ENCODE measurements at places on chromosomes 12 and 14.

DNA sequence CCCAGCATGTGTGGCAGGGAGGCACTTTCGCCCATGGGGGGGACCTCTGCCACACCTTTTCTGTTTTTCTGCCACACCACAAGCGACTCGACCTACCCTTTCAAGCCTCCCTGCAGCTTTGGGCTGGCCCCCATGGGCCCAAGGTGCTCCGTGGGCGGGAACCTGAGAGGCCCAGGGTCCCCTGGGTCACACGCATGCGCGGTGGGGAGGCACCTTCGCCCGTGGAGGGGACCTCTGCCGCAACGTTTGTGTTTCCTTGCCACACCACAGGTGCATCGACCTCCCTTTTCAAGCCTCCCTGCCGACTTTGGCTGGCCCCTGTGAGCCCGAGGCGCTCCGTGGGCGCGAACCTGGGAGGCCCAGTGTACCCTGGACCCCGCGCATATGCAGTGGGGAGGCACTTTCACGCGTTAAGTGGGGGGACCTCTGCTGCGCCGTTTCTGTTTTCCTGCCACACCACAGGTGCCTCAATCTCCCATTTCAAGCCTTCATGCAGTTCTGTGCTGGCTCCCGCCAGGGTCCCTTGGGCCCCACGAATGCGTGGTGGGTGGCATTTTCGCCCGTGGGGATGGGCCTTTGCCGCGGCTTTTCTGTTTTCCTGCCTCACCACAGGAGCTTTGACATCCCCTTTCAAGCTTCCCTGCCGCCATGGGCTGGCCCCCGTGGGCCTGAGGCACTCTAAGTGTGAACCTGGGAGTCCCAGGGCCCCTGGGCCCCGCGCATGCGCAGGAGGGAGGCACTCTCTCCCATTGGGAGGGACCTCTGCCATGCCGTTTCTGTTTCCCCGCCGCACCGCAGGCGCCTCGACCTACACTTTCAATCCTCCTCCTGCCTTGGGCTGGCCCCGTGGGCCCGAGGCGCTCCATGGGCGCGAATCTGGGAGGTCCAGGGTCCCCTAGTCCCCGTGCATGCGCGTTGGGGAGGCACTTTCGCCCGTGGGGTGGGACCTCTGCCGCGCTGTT is 332.2 kb downstream of the ALG10 start:
- DNase-seq = no peak

GRCh38 chr12:7203109-7203508 is 13.6 kb downstream of the PEX5 start:
- no peak for DNase-seq

DNA sequence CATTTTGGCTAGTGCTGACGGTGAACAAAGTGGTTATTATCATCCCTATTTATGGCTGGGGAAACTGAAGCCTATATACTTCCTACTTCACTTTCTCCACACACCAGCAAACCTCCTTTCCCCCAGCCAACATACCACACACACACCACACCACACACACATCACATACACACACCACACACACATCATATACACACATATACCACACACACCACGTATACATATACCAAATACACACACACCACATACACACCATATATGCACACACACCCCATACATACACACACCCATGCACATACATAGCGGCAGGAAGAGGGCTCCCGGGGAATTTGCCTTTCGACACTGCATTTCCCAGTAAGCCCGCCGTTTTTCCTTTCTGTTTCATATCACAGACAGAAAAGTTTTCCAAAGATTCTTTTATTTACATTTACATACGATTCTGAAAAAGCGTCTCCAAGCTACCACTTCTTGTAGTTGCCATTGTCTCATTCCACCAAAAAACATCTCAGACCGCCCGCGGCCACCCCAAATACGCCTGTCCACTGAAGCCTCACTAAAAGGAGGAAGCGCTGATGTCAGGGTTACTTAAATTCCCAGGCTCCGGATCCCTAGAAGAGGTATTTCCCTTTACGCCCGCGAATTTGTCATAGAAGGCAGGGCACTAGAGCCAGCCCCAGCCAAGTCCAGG is 823 bp upstream of the RAB5B start:
- DNase-seq = no peak

- DNase-seq = no peak
These were observed 54.8 kb downstream of the WNK1 start for GRCh38 chr12:807041-807735.

GRCh38 chr12:83141460-83141994 is 454.8 kb downstream of the TMTC2 start:
- no peak for DNase-seq

DNA sequence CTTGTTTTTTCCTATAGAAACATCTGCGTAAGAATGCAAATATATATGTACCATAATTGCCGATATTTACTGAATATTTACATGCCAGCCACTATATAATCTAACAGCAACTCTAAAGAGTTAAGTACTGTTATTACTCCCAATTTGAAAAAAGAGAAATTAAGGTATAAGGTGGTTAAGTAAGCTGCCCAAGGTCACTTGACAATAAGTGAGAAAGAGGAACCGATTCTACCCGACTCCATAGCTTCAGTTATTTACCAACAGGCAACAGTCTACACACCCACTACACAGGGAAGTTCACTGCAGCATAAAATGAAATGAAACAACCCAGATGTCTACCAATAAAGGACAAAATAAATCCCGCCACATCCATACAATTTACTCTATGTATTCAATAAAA is 1.1 kb downstream of the MIS18BP1 start:
- no peak for DNase-seq

- DNase-seq = peak; percentile 64
These were observed 76.7 kb upstream of the RGS6 start for GRCh38 chr14:71855399-71856036.

DNA sequence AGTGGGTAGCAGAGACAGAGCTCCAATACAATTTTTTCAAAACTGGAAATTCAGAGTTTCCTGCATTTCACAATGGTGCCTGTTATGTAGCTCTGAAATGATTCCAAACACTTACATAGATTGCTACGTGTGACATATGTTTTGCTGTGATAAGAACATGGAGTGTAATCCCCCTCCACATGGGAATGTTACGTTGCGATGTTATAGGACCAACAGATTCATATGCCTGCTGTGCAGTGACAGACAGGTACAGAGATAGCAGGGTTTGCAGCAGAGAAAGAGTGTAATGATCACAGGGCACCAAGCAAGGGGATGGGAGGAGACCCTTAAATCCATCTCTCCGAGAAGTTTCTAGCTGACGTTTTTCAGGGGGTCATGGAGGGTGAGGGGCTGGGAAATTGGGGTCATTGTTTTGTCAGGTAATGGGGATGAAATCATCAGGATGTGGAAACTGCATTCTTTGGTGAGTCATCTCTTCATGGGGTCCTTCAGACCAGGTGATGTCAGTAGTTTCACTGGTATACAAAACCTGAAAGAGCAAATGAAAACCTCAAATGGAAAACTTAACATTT is 76.6 kb upstream of the OSBPL8 start:
- no peak for DNase-seq

GRCh38 chr12:10097521-10097920 is 1.3 kb downstream of the CLEC1A start:
- DNase-seq = no peak

GRCh38 chr14:97959251-97959650 is 1162.1 kb downstream of the VRK1 start:
- DNase-seq = no peak

DNA sequence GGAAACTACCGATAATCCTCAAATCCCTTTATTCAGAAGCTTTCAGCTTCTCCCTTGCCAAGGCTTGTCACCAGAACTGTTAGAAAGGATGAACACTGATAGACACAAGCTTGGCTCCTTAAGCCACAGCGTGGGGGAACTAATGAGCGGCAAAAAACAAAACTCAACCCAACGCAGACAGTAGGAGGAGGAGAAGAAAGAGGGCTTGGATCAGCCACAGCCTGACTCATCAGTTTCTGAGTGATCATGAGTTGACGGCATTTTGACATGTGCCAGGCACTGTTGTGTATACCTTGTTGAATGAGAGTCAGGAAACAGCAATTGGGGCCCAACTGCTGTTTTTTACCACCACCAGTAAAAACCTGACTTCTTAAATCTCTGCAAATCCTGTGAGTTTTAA is 23.7 kb downstream of the PLXNC1 start:
- DNase-seq = peak; percentile 36

DNA sequence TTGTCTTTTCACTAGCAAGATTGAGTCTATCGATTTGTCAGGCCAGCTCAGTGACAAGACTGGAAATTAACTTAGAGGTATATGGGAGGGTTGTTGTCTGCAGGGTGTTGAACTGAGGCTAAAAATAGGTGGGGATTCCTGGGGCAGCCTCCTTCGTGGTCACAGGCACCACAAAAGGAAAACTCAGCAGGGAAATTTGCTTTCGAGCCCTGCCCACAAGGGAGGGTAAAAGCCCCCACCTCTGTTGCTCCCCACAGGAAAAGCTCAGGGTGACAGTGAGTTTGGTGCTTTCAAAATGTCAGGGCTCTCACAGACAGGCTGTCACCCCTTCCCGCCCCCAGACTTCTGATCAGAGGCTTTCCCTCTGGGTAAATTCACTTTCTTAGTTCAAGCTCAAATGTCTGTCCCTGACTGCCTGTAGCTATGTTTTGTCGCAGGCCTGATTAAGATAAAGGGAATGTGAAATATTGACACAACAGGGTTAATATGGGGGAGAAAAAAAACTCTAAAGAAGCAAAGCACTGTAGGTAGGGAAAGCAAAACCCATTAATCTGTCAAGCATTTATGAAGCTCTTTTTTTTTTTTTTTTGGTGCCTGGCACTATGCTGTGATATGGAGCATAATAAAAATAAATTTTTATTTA is 11.7 kb upstream of the NFKBIA start:
- DNase-seq = peak; percentile 75

- no peak for DNase-seq
These were observed 4.2 kb downstream of the RDH5 start for GRCh38 chr12:55724226-55724939.

GRCh38 chr12:77594366-77594765 is 236.3 kb upstream of the NAV3 start:
- no peak for DNase-seq

DNA sequence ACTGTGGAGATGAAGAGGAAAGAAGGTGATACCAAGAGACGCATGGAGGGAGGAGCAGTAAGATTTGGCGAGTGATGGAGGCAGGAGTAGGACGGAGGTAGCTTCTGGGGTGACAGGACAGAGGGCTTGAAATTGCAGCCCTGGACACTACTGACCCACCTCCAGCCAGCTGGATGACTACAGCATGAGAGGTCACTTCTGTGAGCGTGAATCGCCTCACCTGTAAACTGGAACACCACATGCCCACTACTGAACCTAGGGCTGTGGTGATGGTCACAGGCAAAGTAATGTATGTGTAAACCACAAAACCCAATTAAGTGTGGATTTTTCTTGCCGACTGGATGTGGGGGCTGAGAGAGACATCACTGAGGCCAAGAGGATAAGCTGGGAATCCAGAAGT is 6.6 kb upstream of the KRT4 start:
- no peak for DNase-seq

DNA sequence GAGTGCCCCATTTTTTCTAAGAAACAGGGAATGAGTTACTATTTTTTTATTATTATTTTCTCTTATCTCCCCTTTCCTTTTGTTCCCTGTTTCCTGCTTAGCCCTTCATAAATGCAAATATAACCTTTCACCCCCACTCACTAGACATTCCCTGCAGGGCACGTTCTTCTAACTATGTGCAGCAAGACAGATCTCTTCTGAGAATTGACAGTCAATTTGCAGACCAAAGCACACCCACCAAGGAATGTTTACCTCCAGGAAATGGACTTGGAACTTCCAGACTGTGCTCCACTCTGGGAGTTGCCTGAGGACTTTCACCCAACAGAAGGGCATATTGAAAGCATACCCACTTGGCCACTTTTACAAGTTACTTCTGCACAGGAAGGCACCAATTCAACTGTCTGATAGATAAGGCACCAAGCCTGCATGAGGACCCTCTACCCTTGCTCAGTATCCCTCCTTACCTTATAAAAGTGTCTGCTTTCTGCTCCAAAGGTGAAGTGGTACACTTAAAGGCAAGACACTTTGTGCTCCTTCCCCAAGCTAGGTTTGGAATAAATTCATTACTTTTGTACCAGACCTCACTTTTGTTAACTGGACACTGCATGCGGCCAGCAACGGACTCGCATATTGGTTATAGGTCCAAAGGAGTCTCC is 6.5 kb downstream of the TAS2R19 start:
- DNase-seq = no peak

GRCh38 chr14:105123981-105124765 is 44.4 kb downstream of the JAG2 start:
- no peak for DNase-seq

- no peak for DNase-seq
These were observed 5.2 kb upstream of the PRH1 start for GRCh38 chr12:10889226-10889625.

DNA sequence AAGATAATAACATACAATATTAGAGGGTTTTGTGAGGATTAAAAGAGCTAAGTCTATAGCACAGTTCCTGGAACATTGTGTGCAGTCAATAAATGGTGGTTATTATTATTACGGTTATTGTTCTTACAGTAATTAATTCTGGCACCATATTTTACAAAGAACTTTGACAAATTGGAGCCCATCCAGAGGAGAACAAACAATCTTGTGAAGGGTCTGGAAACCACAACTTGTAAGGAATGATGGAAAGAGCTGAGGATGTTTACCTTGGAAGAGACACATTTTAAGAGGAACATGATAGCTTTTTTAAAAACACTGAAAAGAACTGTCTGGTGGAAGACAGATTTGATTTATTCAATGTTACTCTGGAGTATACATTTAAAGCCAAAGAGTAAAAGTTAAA is 150.5 kb upstream of the KRR1 start:
- no peak for DNase-seq

GRCh38 chr12:19095756-19096480 is 33.6 kb upstream of the PLEKHA5 start:
- DNase-seq = no peak

- no peak for DNase-seq
These were observed 83.1 kb upstream of the TSPAN8 start for GRCh38 chr12:71240946-71241345.

GRCh38 chr12:31813305-31813704 is 84.5 kb upstream of the AMN1 start:
- no peak for DNase-seq

DNA sequence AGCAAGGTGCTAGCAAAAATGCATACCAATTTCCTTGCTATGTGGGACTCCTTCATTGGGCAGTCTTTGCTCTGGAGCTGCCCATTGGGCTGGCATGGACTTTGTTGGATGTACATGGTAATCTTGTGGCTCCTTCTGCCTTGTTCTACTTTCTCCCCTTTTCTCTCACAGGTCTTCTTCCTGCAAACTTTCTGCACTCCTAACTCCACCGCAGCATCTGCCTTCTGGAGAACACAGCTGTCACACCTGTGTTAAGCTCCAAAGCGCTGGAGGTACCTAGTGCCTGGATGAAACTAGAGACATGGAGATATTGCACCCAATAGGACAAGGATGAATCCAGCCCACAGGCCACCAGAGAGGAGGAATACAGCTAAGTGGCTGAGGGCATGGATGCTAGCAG is 60.7 kb upstream of the CCND2 start:
- no peak for DNase-seq

DNA sequence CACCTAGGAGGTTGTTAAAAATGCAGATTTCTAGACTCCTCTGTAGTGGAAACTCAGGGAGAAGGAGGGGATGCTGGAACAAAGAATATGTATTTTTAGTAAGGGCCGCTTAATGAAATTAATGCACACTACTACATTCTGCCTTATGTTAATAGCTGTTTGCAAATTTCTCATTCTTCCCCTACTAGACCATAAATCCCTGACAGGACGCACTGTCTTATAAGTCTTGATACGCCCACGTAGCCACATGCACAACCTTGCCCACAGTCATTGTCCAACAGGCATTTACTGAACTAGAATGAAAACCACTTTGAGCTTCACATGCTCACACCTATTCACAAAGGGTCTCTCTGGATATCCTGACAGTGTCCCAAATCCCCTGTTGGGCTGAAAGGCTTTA is 10.5 kb downstream of the KRT2 start:
- DNase-seq = no peak

- DNase-seq = no peak
These were observed 170.5 kb upstream of the RBM19 start for GRCh38 chr12:114136631-114137030.

All from stimulated activated CD4-positive, alpha-beta T cell treated with anti-CD3 and anti-CD28 coated beads, Interleukin-12 subunit alpha, Interleukin-12 subunit beta, amount 100 ng/mL, for 24 hours (primary cell).